ENCODE measurements at places on chromosomes 7 and 10.

DNA sequence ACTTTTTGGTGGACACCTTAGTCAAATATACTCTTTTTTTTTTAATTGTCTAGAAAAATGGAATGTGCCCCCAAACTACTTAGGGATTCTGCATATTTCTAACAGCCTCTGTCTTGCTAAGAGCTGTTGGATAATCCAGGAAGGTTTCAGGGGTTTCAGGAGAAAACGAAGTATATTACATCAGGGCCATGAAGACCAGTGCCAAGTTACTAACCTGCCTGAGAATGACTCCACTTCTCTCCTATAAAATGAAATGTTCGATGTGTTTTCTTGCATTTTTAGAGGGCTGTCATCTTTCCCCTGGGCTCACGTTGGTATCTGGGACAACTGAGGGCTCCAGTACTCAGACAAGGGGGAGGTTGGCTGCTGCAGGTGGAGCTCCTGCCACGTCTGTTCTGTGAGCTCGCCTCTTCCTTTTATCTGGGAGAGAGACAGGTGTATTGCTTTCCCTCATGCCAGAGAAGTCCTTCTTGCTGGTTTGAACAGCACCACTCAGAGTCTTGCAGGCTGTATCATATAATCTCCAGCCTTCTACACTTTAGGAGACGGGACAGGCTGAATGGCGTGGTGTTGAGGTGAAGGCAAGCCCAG is 71.3 kb downstream of the CAMK1D start:
- no peak for DNase-seq

DNA sequence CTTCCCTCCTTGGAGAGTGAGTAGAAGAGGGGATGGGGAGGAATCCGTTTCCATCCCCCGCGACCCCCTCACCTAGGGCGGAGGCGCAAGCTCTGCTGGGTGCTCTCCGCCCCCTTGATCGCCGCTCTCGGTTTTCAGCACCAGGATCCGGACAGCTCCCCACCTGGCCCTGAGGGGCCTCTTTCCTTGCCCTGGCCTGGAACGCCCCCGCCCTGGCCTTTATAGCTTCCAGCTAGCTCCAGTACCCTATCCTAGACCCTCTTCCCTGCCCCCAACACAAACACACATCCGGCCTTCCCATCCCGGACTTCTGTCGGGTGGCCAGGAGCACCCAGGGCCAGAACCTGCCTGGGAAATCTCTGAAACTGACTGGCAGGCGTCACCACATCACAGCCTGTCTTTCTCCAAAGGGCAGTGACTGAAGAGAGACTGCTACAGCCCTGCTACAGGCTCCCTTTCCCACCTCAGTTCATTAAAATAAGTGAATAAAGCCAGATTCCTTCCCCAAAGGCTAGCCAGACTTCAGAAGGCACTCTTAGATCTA is 72.3 kb upstream of the LEP start:
- DNase-seq = no peak

- DNase-seq = no peak
Observed at GRCh38 chr7:22671177-22671879, 55.7 kb upstream of the IL6 start.

- DNase-seq = no peak
Observed at GRCh38 chr10:126839094-126839761, 66.0 kb upstream of the DOCK1 start.

DNA sequence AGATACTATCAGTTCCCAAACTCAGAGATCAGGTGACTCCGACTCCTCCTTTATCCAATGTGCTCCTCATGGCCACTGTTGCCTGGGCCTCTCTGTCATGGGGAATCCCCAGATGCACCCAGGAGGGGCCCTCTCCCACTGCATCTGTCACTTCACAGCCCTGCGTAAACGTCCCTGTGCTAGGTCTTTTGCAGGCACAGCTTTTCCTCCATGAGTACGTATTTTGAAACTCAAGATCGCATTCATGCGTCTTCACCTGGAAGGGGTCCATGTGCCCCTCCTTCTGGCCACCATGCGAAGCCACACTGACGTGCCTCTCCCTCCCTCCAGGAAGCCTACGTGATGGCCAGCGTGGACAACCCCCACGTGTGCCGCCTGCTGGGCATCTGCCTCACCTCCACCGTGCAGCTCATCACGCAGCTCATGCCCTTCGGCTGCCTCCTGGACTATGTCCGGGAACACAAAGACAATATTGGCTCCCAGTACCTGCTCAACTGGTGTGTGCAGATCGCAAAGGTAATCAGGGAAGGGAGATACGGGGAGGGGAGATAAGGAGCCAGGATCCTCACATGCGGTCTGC is 162.2 kb downstream of the EGFR start:
- DNase-seq = no peak

GRCh38 chr7:42709284-42709683 is 202.6 kb downstream of the C7orf25 start:
- no peak for DNase-seq

- DNase-seq = no peak
Observed at GRCh38 chr10:909831-910230, 21.7 kb downstream of the LARP4B start.

DNA sequence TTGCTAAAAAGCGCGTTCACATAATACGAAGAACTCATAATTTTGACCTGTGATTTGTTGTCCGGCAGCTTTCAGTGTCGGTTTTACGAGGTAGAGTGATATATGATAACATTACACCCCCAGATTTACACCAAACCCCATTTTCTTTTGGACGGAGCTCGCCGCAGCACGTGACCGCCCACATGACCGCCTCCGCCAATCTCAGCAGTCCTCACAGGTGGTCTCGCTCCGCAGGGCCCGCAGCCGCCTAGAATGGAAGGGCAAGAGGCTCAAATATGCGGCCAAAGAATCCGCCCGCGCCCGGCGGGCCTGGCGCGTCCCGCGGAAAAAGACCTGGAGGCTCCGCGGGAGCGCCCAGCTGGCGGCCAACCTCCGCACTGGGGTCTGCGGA is at the start of gene HOXA7:
Gene HOXA7, minus strand, starts transcription at position 168 of the 391 bp plus-strand sequence. Its CDS starts 130 bp downstream, at position 38.
- no peak for DNase-seq

DNA sequence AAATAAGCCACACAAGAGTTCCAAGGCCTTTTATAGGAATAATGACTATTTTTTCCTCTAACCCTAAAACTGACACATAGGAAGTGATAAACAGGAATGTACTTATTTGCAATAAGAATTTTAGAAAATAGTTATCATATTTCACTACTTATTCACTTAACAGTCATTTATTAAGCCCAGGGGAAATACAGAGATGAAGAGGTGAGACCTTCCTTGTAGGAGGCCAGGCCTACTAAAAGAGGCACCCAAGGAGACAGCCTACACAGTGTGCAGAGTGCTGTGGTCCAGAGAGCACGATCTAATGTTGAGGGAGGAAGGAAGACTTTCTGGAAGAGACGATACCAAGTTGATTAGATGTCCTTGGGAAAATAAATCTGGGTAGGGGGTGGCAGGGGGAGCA is 45.0 kb upstream of the PPP1R3C start:
- no peak for DNase-seq

- DNase-seq = no peak
Observed at GRCh38 chr7:131602304-131602993, 46.0 kb upstream of the PODXL start.

- no peak for DNase-seq
Observed at GRCh38 chr7:87810130-87810529, 66.0 kb downstream of the SLC25A40 start.

GRCh38 chr7:36478745-36479144 is 89.1 kb downstream of the ANLN start:
- DNase-seq = no peak

- DNase-seq = no peak
Observed at GRCh38 chr7:39054731-39055130, 77.0 kb downstream of the POU6F2 start.

- peak; percentile 9 for DNase-seq
Observed at GRCh38 chr10:17425584-17426262, 28.7 kb downstream of the ST8SIA6 start.

DNA sequence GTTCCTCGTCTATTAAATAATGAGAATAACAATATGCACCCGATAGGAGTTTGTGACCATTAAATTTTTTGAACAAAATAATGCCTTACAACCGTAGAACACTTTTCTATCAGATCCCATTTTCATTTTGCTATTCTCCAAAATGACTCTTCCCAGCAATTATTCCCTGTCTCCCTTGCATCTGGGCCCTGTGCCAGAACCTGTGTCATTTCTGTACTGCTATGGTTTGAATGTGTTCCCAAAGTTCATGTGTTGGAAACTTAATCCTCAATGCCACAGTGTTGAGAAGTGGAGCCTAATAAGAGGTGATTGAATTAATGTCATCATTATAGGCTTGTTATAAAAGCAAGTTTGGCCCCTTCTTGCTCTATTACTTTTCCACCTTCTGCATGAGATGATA is 33.2 kb upstream of the SMNDC1 start:
- DNase-seq = no peak

Measured in activated CD4-positive, alpha-beta T cell treated with anti-CD3 and anti-CD28 coated beads, Interleukin-2, Interleukin-4, amounts not matched to agents 100 ng/mL and 50 ng/mL, durations not matched to agents 16 hours and 8 hours (primary cell).